ENCODE measurements at places on chromosomes 1 and 21.
A peak's percentile ranks its signal among the peaks of the same experiment; 100 is the strongest.

GRCh38 chr1:246020211-246020954 lies 486.7 kb downstream of the SMYD3 start:
- no peak overlapping the region for H3K27ac ChIP-seq
- DNase-seq: no peak
- H3K36me3 ChIP-seq: no peaks in the 10 kb centered on the region
- peaks cover 11% of the 10 kb centered on the region for H3K4me1 ChIP-seq

DNA sequence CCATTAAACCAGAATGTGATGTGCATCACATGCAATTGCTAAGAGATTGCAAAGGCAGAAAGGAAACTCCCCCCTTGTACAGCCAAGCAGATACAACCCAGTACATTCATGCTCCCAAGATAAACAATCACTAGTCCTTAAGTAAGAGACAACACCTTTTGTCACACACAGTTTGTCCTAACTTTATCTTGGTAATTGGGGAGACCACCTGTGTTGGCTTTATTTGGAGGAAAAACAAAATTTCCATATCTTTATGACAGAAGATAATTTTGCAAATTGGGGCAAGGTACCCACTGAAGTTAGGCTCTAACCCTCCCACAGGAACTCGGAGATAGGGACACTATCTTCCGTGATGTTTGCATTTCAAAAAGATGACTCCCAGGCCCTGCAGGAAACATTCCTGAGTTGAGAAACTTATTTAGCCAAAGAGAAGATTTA lies 175.0 kb upstream of the TNR start:
- H3K4me1 ChIP-seq: peaks cover 5% of the 10 kb centered on the region
- no peaks in the 10 kb centered on the region for H3K27me3 ChIP-seq
- peaks cover 62% of the 10 kb centered on the region for H3K36me3 ChIP-seq
- no peak overlapping the region for H3K27ac ChIP-seq
- no peak overlapping the region for H3K4me3 ChIP-seq

- H3K27ac ChIP-seq: no peak overlapping the region
- no peaks in the 10 kb centered on the region for H3K36me3 ChIP-seq
- H3K27me3 ChIP-seq: peaks cover 19% of the 10 kb centered on the region
- H3K4me1 ChIP-seq: peaks cover 31% of the 10 kb centered on the region
- DNase-seq: no peak
- no peak overlapping the region for H3K4me3 ChIP-seq
Observed at GRCh38 chr1:220990427-220991339, 111.4 kb downstream of the HLX start.

DNA sequence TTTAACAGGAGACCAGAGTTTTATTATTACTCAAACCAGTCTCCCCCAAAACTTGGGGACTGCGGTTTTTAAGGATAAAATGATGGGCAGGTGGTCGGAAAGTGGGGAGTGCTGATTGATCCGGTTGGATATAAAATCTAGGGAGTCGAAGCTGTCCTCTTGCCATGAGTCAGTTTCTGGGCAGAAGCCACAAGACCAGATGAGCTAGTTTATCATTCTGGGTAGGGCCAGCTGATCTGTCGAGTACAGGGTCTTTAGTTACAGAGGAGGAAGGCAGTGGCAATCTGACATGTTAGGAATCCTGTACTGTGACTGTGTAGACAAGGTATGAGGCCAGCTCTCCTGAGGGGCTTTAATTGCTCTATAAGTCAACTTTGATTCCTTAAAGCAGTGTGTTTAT lies 22.9 kb upstream of the FOXE3 start:
- no peaks in the 10 kb centered on the region for H3K36me3 ChIP-seq
- peaks cover 21% of the 10 kb centered on the region for H3K4me1 ChIP-seq
- DNase-seq: no peak

DNA sequence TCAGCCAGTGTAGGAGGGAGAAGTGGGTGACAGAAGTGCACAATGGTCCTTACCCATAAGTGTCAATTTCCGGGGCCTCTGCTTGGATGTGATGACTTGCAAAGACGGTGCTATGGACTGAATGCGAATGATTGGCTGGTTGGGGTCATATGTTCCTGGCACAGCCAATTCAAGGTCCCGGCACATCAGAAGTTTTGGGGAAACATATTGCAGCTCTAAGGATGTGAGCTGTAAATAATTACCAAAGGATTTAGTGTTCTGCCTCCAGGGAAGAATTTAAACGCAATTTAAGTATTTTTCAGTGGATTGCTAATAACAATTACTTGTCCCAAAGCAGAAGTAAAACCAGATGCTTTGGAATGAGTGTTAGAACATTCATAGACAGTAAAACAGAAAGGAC lies 26.9 kb upstream of the EXOSC10 start:
- H3K4me3 ChIP-seq: no peak overlapping the region
- no peak overlapping the region for H3K27ac ChIP-seq
- H3K4me1 ChIP-seq: no peaks in the 10 kb centered on the region
- H3K27me3 ChIP-seq: no peaks in the 10 kb centered on the region

DNA sequence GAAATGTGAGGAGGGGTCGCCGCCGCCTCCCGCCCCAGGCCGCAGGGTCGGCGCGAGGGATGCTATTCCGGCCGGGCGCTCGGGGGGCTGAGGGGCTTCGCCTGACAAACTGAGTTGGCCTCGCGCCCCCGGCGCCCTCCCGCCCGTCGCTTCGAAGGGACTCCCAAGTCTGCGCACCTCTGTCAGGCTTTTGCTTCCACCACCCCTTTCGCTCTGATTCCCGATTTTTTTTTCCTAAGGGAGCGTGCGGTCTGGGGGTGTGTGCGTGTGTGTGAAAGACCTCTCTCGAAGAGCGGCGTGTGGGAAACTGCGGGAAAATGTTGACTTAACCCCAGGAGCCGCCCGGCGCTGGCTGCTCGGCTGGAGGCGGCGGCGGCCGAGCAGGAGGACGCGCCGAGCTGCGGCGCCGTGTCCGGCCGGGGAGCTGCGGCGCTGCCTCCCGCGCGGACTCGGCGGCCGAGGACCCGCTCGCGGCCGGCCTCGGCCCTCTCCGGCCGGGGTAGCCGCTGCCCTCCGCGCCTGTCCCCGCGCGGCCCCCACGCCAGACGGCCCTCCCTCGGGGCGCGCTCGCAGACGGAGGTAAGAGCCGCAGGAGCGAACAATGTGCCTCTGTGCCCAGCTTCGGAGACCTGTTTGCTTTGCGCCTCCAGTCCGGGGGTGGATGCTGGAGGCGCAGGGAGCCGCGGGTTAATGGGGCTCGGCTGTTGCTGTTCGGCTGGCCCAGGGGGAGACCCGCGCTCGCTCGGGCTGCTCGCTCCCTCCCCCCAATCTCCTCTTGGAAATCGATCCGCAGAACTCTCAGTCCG lies 1.1 kb downstream of the ADGRL2 start:
- no peaks in the 10 kb centered on the region for H3K36me3 ChIP-seq
- H3K4me3 ChIP-seq: peak overlapping the region; percentile 98
- H3K4me1 ChIP-seq: peaks cover 56% of the 10 kb centered on the region
- DNase-seq: peak; percentile 38

DNA sequence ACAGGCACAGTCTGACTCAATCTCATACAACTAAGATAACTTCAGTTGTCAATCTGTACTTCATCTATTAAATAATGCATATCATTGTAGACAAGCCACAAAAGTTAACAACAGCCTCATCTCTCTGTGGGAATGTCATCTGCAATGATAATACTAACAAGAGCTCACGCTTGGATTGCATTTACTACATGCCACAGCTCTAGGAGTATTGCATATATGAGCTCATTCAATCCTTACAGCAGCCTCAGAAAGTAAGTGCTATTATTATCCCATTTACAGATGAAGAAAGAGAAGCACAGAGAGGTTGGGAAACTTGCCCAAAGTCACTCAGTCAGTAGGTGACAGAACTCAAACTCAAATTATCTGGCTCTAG lies 105.7 kb upstream of the GUCA2B start:
- H3K27me3 ChIP-seq: peaks cover 34% of the 10 kb centered on the region
- no peak for DNase-seq
- no peak overlapping the region for H3K27ac ChIP-seq
- H3K36me3 ChIP-seq: no peaks in the 10 kb centered on the region
- no peaks in the 10 kb centered on the region for H3K4me1 ChIP-seq

DNA sequence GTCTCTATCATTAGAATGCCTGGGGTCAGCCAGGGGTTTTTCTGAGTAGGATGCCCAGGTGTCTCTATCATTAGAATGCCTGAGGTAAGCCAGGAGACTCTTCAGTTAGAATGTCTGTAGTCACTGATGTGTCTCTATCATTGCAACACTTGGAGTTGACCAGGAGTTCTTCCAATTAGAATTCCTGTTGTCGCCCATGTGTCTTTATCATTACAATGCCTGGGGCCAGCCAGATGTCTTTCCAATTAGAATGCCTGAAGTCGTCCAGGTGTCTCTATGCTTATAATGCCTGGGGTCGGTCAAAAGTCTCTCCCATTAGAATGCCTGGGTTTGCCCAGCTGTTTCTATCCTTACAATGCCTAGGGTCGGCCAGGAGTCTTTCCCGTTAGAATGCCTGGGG lies 55.8 kb downstream of the RNF187 start:
- no peaks in the 10 kb centered on the region for H3K4me1 ChIP-seq
- peaks cover 42% of the 10 kb centered on the region for H3K27me3 ChIP-seq
- no peak for DNase-seq
- H3K27ac ChIP-seq: no peak overlapping the region
- H3K36me3 ChIP-seq: no peaks in the 10 kb centered on the region

DNA sequence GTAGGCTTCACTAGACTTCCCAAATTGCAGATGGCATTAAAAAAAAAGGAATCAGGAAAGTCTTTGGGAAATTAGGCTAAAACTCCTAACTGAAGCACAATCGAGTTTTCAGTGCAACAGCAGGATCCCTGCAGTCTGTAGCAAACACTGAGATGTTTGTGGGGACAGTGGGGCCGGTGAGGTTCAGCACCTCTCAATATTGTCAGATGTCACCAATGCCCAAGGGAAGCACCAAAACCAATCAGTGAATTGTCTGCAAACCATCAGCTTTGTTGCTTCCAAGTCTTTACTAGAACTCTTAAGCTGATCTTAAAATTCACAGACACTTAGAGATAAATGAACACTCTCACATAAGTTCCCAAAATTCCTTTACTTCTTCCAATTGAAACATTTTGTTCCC lies 2.6 kb downstream of the ERG start:
- DNase-seq: no peak
- no peak overlapping the region for H3K27ac ChIP-seq

GRCh38 chr1:222334026-222334680 lies 213.8 kb downstream of the HHIPL2 start:
- no peaks in the 10 kb centered on the region for H3K36me3 ChIP-seq
- no peak for DNase-seq
- H3K4me1 ChIP-seq: no peaks in the 10 kb centered on the region
- no peaks in the 10 kb centered on the region for H3K27me3 ChIP-seq
- no peak overlapping the region for H3K4me3 ChIP-seq

DNA sequence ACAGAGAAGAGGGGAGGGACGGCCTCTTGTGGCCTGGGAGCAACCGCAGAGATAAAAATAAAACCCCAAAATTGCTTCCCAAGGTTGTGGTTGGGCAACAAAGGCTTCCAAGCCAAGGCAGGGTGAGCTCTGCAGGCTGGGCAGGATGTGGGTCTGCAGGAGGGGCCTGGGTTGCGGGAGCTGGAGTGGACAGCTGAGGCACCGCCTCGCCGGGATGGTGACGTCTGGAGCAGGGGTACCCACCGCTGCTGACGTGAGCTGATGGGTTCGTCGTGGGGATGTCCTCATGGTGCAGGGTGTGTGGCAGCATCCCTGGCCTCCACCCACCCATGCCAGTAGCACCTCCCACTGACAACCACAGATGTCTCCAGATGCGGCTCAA lies 3.7 kb downstream of the AURKAIP1 start:
- peaks cover 20% of the 10 kb centered on the region for H3K4me1 ChIP-seq
- H3K4me3 ChIP-seq: no peak overlapping the region
- H3K27me3 ChIP-seq: no peaks in the 10 kb centered on the region

DNA sequence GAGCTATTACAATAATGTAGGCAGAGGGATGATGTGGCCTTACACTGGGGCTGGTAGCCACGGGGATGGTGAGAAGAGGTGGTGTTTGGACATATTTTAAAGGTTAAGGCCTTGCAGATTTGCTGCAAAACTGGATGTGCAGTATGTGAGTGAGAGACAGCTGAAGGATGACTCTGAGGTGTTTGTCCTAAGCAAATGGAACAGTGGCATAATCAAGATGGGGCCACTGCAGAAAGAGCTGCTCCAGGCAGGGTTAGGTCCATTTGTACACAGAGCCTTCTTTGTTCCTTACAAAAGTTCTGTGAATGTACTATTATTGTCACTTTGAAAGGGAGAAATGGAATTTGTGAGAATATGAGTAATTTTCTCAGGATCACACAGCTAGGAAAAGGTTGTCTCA lies 220.4 kb upstream of the ZP4 start:
- no peak for DNase-seq
- H3K4me3 ChIP-seq: no peak overlapping the region
- no peaks in the 10 kb centered on the region for H3K4me1 ChIP-seq

DNA sequence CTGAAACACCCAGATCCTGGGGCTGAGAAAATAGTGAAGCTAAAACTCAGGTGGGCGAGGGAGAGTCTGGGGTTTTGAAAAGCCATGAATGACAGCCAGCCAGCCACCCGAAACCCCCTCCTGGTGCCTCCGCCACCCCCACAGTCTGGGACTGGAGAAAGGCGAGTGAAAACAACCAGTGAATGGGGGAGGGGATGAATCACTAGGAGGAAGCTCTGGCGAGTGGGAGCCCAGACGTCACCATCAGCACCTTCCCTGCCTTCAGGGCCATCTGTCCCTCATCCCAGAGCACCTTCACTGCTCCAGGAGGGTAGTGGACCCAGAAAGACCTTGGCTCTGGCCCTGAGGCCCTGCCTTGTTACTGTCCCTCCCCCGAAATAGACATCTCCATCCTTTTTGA lies 9.2 kb downstream of the RORC start:
- no peak overlapping the region for H3K4me3 ChIP-seq
- peak; percentile 35 for DNase-seq
- H3K27me3 ChIP-seq: peaks cover 32% of the 10 kb centered on the region
- H3K36me3 ChIP-seq: no peaks in the 10 kb centered on the region
- no peak overlapping the region for H3K27ac ChIP-seq

- H3K4me3 ChIP-seq: no peak overlapping the region
- peak overlapping the region; percentile 82 for H3K27ac ChIP-seq
- no peaks in the 10 kb centered on the region for H3K27me3 ChIP-seq
- H3K4me1 ChIP-seq: peaks cover 24% of the 10 kb centered on the region
- DNase-seq: no peak
- H3K36me3 ChIP-seq: peaks cover 28% of the 10 kb centered on the region
Observed at GRCh38 chr1:226974544-226975258, 34.6 kb downstream of the COQ8A start.

- no peak for DNase-seq
- H3K27me3 ChIP-seq: no peaks in the 10 kb centered on the region
- H3K4me3 ChIP-seq: no peak overlapping the region
Observed at GRCh38 chr21:21762855-21763254, 764.6 kb downstream of the NCAM2 start.

DNA sequence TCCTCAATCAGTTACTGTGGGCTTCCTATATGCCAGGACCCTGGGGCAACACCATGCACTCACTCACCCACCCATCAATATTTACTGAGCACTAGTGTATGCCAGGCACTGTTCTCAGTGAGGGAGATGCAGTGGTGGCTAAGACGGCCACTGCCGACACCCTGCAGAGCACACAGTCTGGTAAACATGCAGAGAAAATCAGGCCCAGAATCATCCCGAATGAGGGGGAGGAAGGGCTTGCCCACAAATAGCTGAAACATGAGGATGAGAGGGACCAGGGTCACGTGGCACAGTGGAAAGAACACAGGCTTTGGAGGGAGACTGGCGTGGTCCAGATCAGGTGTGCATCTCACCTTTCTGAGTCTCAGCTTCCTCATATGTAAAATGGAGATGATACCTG lies 89.2 kb upstream of the IGSF21 start:
- H3K4me3 ChIP-seq: no peak overlapping the region
- no peak for DNase-seq
- no peaks in the 10 kb centered on the region for H3K36me3 ChIP-seq
- H3K27me3 ChIP-seq: peaks cover 78% of the 10 kb centered on the region
- peak overlapping the region; percentile 67 for H3K27ac ChIP-seq

- H3K36me3 ChIP-seq: peaks cover 26% of the 10 kb centered on the region
- no peaks in the 10 kb centered on the region for H3K27me3 ChIP-seq
- peaks cover 10% of the 10 kb centered on the region for H3K4me1 ChIP-seq
- H3K4me3 ChIP-seq: no peak overlapping the region
- no peak overlapping the region for H3K27ac ChIP-seq
- no peak for DNase-seq
Observed at GRCh38 chr1:89536555-89537341, 12.1 kb downstream of the LRRC8B start.
